ENCODE measurements at places on chromosomes 6 and 20.

DNA sequence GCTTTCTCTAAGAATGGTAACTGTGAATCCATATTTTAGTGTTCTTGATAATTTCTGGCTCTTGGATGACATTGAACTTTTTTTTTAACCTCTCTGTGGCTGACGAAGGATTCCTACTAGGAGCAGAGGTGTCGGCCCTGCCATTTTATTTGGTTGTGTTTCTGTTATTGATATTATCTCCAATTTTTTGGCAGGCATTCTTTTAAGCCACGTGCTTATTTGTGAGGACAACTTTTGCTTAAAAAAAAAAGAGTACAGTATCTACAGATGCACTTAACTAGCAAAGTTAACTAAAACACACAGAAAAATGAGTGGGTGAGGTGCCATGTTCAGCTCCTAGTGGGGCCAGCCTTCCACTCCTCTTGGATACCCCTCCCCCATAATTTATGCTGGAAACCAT, 1.1 kb downstream of the FANCE start:
- DNase-seq = no peak

- no peak for DNase-seq
Measured at GRCh38 chr6:17167327-17167979, 65.6 kb downstream of the STMND1 start.

- DNase-seq = no peak
Measured at GRCh38 chr20:51532577-51533191, 9.8 kb downstream of the NFATC2 start.

GRCh38 chr6:126040394-126040793, 54.1 kb downstream of the TRMT11 start:
- DNase-seq = no peak

DNA sequence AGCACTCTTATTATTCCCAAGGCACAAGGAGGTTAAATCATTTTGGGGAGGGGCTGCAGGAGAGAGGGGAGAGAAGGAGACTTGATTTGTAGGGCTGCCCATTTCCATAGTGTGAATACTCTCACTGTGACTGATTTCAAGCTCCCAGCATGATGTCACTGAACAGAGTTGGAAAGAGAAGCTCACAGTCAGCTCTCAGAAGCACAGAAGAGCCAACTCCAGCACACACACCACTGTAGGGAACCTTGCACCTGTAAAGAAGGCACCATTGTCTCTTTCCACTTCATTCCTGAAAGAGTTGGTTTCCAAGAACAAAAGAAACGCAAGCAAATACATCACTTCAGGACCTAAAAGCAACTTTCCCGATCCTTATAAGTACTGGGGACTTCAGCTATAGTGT, 12.7 kb upstream of the STK35 start:
- no peak for DNase-seq

DNA sequence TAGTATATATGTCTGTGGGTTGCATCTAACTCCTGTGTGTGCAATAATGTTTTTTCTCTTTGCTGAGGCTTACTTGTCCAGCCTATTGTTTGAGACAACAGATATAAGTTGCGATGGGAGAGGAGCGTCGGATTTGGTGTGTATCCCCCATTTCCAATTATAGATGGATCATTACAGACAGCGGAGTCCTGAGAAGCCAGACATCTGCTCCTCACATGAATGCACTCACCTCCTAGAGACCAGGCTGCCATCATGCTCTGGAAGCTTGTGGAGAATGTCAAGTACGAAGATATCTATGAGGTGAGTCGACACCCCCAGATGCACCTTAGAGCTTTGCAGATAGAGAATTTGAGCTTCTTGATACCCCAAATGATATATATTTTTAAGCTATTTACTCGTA, at the start of gene TFAP2B:
Gene TFAP2B (plus strand): TSS at position 199 of the 400 bp plus-strand sequence. CDS start 21 bp downstream, at position 220.
- DNase-seq = no peak

- DNase-seq = peak; percentile 28
Measured at GRCh38 chr20:55513954-55514353, 491.4 kb downstream of the CBLN4 start.

DNA sequence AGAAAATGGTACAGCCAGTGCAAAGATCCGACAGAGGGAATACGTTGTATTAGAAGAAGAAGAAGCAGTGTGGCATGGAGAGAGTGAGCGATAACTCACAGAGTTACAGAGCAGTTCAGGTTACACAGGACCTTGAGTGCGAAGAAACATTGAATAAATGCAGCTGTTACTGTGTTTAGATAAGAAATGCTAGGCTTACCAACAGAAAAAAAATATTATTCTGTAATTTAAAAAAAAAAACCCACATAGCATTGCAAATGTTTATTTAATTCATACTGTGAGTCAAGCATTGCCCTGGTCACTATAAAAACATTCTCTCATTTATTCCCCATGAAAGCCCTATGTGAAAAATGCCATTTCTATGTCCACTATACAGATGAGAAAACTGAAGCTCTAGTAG, 373.4 kb upstream of the EPHA7 start:
- no peak for DNase-seq

DNA sequence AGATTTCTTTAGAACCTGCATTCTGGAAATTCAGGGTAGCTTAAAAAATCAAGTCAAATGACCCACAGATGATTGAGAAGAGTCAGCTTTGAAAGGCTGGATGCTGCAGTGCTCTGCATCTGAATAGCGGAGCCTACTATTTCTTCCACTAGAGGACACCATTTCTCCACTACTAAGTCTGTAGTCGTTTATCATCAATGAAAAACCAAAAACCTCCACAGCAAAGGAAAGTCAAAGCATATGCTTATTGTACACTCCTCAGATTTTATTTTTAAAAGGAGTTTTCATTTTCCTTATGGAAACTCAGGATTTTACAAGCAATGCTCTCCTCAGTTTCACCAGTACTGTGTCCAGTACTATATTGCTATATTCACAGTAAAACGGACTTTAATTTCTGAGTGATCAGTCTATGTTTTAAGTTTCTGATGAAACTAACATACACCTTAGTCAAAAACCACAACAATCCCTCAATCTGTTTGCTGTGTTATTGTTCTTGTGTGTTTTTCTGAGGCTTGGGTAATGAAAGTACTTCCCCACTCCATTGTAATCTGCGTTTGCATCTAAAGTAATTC, 50.5 kb upstream of the ENPP5 start:
- DNase-seq = peak; percentile 36

DNA sequence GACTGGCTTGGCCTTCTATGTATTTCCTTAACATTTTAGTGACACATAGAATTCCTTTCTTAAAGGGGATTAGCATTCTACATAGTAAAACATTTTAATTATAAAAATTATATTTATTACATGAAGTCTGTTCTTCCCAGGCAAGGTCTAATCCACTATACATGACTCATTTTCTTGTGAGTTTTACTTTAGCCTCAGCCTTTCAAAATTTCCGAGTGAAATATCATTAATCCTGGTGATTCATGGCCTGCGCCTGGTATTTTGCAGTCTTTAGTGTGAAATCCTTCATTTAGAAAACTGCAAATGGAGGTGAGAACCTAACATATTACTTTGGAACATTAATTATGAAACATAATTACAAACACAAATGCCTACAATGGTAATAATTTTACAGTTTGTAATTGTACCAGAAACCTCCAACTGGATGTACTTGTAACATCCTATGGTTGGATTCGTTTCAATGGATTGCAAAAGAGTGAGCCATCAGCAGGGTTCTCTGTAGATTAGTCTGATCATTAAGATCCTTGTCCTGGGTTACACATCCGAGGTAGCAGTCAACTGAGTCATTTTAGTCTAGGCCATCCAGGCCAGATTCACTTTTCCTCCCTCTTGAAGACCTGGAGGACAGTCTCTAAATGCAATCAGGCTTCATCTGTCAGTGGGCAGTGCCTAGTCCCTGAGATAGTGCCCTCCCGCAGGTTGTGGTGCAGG, 272.0 kb downstream of the PACRG start:
- DNase-seq = no peak

DNA sequence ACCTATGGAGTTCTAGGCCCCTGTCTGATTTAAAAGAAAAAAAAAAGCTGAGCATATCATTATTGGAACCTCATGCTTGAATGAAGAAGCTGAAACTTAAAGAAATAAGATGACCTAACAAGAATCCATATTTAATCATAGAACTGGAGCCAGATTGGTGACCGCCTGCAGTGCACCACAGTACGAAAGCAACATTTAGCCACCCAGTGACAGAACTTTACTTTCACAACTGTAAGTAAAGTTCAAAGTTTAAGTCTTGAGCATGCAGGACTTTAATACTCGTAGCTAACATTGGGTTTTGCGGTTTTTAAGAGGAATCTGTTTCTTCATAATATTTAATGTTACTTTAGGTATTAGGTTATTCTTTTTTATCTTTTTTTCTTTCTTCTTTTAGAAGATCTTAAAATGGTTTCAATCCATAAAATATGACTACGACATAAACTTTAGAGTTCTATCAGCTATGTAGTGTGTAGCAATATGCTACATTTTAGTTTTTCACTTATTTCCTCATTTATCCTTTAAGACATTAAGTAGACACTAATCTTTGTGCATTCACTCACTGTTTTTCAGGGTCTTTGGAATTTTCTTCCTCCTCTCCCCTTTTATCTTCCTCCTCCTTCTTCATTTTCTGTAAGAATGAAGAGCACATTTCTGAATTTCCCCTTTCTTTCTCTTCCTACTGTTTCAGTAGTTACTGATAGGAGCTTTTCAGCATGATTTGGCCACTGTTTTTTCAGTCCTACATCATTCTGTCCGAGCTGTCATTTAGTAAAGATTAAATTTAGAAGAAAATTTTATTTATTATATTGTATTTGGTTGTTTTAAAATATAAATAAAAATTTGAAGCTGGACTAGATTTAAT, 514.1 kb downstream of the GRIK2 start:
- DNase-seq = no peak

- no peak for DNase-seq
Measured at GRCh38 chr20:37295001-37295400, 5.5 kb downstream of the MANBAL start.

GRCh38 chr20:4638826-4639225, 82.9 kb upstream of the PRND start:
- DNase-seq = no peak

GRCh38 chr20:13681248-13682125, 42.8 kb upstream of the TASP1 start:
- no peak for DNase-seq

DNA sequence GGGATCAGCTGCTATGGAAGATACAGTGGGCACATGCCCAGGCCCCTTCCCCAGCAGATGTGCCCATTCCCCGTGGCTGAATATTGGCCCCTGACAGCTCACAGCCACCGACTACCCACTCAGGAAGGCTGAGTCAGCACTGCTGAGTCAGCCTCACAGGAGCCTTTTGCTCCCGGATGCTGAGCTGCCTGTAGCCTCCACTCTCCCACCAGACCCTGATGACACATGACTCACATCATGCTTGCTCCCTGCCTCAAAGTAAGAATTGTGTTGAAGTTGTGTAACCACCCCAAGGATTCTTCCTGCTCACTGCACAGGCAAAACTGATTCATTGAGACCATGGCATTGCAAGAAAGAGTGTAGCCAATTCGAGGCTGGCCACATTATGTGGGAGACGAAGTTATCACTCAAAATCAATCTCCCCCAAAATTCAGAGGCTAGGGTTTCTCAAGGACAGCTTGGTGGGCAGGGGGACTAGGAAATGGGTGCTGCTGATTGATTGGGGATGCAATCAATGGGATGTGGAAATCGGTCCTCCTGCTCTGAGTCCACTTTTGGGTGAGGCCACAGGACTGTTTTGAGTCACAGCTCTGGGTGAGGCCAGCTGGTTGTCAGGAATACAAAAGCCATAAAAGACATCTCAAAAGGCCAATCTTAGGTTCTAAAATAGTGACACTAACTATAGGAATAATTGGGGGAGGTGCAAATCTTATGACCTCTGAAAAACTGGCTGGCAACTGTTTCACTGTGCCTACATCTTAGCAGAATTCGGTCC, 556.6 kb upstream of the CDH4 start:
- DNase-seq = no peak

DNA sequence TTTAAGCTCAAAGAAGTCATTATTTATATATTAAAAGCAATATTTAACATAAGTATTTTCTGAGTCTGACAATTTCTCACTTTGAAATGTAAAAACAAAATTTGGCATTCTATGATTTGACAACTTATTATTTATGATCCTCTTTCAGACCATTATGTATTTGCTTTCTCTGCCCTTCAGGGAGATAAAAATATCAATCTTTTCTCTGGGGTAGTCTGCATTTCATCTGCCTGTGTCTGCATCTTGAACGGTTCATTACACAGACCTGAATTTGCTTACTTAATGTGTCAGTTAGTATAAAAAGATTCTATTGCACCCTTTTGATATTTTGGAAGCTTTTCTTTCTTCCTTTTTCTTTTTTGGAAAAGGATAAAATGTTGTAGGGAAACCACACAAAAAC, 354.0 kb upstream of the RGS17 start:
- no peak for DNase-seq

DNA sequence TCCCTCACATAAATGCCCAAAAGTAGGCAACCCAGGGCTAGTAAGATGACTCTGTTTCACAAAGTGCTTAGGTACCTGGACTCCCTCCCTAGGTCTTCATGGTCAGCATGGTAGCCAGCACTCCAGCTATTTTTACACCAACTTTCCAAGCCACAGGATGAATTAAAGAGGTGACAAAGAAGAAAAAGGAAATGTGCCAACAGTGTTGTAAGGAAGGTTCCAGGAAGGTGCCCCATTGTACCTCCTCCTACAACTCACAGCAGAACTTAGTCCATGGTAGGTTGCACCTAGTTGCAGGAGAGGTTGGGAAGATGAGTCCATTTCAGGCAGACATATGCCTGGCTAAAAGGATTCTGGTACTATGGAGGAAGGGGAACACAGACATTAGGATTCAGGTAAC, 19.7 kb upstream of the RNF8 start:
- DNase-seq = no peak

- no peak for DNase-seq
Measured at GRCh38 chr6:116118608-116119007, 7.3 kb downstream of the COL10A1 start.

- DNase-seq = no peak
Measured at GRCh38 chr6:112189494-112189893, 64.9 kb downstream of the LAMA4 start.

DNA sequence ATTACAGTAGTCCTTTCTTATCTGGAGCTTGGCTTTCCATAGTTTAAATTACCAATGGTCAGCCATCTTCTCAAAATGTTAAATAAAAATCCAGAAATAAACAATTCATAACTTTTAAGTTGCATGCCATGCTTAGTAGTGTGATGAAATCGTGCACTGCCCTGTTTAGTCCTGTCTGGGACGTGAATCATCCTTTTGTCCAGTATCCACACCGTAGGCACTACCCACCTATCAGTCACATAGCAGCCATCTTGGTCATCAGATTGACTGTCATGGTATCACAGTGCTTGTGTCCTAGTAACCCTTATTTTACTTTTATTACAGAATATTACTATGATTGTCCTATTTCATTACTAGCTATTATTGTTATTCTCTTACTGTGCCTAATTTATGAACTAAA, 924.1 kb downstream of the EYS start:
- DNase-seq = no peak

GRCh38 chr6:148780918-148781436, 34.1 kb downstream of the UST start:
- DNase-seq = no peak

GRCh38 chr6:43127877-43128276, 43.2 kb upstream of the SRF start:
- DNase-seq = no peak

- peak; percentile 85 for DNase-seq
Measured at GRCh38 chr6:8435093-8435844, at the start of gene SLC35B3. TSS of gene SLC35B3 (minus strand) at chr6:8435545.
